ENCODE measurements at places on chromosomes 1 and 21.

- peak; percentile 88 for DNase-seq
Observed at GRCh38 chr1:209095627-209096595, 487.6 kb upstream of the CAMK1G start.

DNA sequence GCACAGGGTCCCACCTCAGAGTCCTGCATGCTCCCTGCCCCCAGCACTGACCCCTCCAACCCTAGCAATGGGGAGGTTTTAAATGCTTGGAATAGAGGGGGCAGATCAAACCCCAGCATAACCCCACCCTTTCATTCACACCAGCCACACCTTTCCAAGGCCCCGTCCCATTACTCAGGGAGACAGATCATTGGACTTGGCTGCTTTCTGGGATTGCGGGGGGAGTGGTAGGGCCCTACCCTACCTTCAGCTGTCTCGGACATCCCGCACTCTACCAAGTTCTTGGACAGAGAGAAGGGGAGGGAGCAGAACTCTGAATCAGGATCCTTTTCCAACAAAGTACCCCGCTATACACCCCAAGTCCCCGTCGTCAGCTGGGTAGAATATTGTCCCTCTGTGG is 983 bp downstream of the PADI2 start:
- DNase-seq, result no peak

GRCh38 chr1:200971428-200971903 is 52.0 kb downstream of the KIF21B start:
- no peak for DNase-seq

DNA sequence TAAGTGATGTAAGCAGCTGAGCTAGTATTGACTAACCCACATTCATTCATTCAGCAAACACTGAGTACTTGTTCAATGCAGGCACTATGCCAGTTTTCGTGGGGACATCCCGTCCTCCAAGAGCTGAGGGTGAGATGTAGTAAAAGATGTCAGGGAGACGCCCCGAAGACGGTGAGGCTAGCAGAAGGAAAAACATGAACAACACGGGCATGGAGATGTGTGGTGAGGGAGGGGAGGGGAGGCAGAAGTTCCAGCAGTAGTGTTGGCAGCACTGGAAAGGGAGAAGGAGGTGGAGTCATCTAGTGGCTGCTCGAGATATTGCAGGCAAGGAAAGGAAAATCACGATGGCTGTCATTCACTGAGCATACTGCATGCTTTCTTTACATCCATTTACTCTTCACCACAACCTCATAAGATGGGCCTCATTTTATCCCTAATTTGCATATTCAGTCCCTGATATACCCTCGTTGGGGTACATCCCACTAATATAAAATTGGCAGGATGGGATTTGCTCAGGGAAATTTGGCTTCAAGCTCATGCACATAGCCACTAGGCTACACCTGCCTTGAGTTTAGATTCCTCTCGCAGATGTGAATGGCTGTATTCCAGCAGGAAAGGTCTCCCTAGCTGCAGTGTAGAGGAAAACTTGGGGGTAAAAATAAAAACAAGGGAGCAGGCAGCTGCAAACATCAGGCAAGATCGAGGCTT is 14.5 kb downstream of the PDZK1IP1 start:
- DNase-seq, result peak; percentile 59

DNA sequence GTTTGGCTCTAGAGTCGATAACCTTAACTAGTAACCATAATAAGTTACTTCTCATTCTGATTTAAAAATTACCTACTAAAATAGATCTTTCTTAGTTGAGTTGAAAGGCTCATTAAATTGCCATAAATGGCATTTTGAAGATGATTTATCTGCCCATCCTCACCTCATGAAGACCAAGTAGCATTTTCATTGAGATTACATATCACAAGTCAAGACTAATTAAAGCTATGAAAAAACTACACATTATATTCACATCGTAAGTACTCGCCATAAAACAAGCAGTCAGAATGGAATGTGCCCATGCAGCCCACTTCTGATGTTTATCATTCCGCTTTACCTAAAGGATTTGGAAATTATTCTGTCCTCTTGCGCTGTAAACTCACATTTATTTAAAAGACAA is 212.0 kb downstream of the COL11A1 start:
- DNase-seq, result no peak

Data from fibroblast of skin of back (primary cell).